ENCODE measurements at places on chromosomes 3 and 15.

DNA sequence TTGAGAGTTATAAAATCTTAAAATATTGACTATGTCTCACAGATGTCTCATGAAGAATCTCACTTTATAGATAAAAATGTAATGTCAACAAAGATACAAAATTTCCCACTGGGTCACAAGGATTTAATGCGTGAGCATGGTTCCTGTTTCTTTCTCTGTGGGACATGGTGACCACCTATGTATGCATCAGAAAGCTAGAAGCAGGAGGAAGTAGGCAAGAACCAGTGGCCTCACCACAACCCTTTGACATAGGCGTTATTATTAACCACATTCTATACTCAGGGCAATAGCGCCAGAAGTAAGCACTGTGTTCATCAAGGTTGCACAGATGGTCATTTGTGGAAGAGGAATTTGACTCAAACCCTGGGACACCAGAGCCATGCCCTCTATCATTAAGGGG is 11.7 kb upstream of the ADAMTS17 start:
- no peak for DNase-seq

DNA sequence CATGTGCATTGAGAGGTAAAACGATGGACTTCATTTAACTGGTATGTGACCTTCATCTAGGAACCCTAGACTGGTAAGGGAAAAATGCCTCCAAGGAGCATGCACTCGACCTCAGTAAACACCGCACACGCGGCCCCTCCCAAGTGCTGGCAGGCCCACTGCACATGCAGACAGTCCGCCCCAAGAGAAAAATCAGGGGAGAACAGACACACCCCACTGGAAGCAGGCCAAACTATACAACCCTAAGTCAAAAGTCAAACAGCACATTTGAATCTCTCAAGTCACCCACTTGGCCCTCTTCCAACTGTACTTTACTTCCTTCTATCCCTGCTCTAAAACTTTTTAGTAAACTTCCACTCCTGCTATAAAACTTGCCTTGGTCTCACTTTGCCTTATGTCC is 250.1 kb upstream of the HES1 start:
- peak; percentile 19 for DNase-seq

GRCh38 chr3:193884027-193884426 is 251.9 kb upstream of the HES1 start:
- DNase-seq = no peak

- DNase-seq = no peak
Observed at GRCh38 chr15:100075229-100075628, 266.5 kb downstream of the ADAMTS17 start.

DNA sequence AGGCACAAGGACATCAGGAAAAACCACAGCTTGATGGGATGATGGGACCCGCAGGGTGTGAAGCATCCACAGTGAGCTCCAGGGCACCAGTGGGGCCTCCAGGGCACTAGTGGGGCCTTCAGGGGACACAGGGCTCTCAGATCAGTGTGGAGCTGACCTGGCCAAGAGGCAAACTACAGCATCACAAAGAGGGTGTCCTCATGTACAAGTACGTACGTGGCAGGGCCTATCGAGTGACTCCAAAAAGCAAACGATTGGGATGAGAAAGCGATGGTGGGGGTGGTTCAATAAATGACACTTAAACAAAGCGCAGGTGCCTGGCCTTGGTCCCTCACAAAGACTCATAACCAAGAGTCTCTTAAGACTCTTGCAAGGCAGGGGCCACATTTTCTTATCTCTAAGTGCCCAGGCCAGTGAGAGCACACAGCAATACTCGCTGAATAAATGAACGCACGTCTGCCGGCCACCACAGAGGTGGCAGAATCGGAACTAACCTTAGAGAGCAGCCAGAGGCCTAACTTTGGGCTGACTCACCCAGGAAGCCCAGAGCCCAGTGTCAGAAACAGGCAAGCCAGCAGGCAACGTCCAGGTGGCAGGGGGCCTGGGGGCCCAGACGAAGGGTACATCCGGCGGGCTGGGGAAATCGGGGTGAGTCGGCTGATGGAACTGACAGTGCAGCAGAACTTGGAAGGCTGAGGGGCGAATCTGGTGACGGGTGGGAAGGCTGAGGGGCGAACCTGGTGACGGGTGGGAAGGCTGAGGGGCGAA is 8.7 kb downstream of the PCSK6 start:
- DNase-seq = no peak

- no peak for DNase-seq
Observed at GRCh38 chr3:171369156-171369555, 91.0 kb downstream of the TNIK start.

GRCh38 chr3:5254281-5255048 is 67.0 kb downstream of the EDEM1 start:
- DNase-seq = no peak

GRCh38 chr15:89751748-89752147 is 699 bp upstream of the MESP1 start:
- no peak for DNase-seq

DNA sequence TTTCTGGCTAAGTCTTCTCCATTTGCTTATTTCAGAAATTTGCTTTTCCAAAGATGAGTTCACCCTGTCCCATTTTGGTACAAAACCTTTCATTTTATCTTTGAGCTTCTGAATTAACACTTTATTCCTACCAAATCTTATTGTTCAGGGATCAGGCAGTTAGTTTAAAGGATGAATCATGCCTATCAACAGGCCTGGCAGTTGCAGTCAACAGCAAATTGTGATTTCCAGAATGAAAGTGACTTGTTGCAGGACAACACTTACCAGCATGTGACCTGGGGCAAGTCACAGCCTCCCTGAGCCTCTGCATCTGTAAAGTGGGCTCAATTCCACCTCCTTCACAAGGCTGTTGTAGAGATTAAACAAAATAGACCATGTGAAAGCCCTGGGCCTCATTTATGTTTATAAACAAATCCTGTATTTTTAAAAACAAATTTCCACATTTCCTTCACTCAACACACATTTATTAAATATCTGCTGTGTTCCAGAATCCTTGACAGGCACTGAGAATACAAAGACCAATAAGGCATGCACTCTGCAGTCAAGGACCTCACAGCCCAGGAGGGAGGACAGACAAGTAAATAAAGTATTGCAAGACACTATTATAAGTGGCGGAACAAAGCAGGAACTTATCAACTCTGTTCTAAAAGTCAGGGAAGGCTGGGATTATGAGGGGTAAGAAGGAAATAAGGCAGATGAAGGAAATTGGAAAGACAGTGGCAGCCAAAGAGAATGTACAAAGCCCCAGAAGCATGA is 359.1 kb upstream of the IL12A start:
- DNase-seq = no peak

- no peak for DNase-seq
Observed at GRCh38 chr3:196666001-196666867, 26.7 kb downstream of the NRROS start.

GRCh38 chr3:50662408-50662807 is 12.3 kb upstream of the DOCK3 start:
- DNase-seq = no peak

DNA sequence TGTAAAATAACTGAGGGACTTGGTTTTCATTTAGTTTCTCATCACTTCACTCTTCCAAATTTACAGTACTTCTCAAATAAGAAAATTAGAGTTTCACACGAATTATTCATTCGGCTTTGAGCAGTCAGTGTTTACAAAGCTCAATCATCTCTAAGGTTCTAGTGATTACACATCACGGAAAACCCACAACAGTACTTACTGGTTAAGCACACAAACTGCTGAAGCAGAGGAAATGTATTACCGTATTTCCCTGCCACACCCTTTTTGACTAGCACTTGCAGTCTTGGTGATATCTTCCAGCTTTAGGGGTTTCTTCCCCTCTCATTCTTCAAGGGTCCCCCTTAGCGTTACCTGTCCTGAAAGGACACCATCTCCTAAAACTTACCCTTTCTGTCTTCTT is 164.8 kb upstream of the CDIN1 start:
- DNase-seq = no peak

- DNase-seq = no peak
Observed at GRCh38 chr3:88044411-88044810, 14.4 kb downstream of the CGGBP1 start.

DNA sequence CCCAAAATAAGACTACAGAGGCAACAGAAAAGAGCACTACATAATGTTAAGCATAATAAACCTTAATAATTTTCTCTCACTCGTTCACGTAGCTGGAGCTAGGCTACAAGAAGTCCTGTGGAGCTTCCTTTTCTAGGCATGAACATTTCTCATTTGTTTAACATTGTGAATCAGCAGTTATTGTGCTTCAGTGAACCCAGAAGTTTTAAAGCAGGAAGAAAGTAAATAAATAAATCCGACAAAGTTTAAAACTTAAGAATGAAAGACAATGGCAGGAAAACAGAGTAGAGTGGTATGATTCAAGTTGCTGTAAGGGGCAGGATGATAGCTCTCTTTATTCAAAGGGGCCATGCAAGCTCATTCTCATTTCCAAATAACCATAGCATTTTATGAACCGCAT is 191.8 kb downstream of the LSAMP start:
- no peak for DNase-seq

- DNase-seq = no peak
Observed at GRCh38 chr3:63500196-63500595, 152.3 kb upstream of the SNTN start.

GRCh38 chr15:64460724-64461720 is 644 bp downstream of the ZNF609 start:
- DNase-seq = peak; percentile 28

- no peak for DNase-seq
Observed at GRCh38 chr3:32888739-32889138, 62.7 kb upstream of the CCR4 start.

DNA sequence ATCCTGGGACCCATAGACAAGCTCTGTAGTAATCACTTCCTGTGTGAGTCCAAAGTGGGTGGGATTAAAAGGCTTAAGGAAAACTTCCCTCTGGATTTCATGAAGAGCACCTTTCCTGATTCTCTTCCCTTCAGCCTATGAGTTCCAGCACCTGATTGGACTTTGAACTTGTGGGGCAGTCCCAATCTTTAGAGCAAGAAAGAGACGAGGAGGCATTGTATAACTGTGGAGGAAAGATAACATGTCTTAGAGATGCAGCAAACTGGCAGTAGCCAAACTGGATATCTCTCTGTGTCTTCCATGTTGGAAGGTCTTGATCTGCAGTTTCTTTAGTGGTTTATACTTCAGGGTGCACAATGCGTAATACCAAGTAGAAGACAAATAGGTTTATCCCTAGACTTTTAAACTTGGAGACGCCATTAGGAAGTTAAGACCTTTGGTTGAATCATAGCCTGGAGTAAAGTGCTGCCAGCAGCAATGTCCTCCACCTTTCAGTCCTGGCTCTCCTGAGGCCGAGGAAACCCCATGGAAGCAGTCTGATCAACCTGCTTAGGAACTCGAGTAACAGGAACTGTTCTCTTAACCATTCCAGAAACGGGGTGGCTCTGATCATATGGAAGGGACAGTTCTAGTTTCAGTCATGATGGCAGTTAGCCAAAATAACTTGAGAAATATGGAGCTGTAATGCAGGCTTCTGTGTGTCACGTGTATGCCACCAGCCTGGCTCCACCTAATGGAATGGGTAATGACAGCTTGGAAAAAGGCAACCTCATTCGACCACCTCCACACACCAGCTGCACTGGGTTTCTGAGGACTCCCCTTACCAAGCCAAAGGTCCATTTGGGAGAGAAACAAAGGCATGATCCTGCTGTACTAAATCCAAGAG is 4.7 kb downstream of the EIF1B start:
- peak; percentile 64 for DNase-seq

DNA sequence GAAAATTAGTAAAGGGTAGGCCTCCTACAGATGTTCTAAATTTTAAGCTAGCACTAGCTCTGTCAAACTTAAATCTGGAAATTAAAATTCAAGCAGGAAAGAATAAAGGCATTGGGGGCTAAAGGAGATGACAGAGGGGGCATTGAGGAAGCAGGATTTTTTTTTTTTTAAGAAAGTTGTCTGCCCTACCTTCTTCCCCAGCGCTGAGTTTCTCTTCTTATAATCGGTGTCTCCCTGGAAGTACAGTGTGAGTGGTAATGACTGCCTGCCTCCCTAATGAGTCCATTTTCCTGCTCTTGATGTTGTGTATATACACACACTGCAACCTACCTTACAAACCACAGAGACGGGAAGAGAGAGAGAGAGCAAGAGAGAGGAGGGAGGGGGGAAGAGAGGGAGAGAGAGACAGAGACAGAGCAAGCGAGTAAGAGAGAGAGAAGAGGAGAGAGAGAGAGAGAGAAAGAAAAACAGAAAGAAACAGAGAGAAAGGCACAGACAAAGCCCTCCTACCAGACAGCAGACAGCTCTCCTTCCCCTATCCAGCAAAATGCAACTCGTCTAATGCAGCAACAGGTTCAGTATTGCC is 47.0 kb downstream of the ZBTB20 start:
- no peak for DNase-seq

- DNase-seq = no peak
Observed at GRCh38 chr3:183117056-183117455, 17.8 kb upstream of the MCCC1 start.

GRCh38 chr3:52228751-52229291 is 3.4 kb upstream of the TLR9 start:
- no peak for DNase-seq

DNA sequence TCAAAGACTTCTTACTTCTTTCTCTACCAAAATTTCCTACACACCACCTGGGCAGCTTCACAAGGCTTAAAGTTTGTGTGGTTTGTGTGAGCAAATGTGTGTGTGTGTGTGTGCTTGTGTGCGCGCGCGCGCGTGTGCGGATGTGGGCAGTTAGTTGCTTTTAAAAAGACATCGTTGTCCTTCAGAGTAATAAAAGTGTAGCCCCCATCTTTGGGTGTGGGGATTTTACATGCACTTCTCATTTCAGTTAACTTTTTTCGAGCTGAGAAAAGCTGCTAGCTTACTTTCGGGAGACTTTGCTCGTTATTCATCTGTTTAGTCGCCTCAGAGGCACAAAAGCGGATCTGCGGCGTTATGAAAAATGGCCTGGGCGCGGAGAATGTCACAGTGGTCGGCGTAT is 36.0 kb downstream of the ZIC4 start:
- DNase-seq = no peak

- no peak for DNase-seq
Observed at GRCh38 chr3:162489853-162490252, 993.2 kb downstream of the OTOL1 start.

DNA sequence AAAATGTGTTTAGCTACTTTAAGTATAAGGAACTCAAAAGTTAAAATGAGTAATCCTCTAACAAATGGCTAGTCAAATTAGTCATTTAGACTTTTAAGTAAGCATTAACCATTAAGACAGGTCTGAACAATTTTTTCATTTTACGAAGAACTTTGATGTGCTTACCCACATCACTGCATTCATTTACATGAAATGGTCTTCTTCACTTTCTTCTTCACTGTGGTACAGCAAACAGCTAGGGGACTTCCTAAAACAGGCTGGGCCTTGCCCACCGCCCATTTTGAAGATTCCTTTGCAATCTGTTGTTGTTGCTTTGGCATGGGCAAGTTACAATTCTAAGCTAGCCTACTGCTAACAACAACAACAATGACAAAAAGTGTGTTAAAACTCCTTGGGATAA is 67.4 kb downstream of the CBLB start:
- DNase-seq = no peak

DNA sequence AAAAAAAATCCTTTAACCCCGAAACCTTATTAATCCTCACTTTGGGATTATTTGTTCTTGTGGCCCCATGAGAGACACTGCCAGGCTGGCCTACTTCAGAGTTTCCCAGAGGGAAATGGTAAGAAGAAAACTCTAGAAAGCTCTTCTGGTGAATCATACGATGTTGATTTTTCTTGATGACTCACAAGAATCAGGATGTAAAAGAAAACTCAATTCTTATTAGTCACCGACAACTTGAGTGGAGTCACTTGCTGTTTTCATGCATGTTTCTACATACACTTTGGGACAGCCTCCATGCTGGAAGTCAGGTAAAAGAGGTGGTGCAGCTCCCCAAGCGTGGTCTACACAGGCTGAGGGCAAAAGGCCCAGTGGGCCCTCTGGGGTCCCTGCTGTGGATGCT is 42.8 kb downstream of the MYO5C start:
- DNase-seq = no peak
